T-helper 9 cell (primary cell): ENCODE measurements at places on chromosomes 5 and 9.

GRCh38 chr5:173973616-173973969, 15.4 kb upstream of the C5orf47 start:
- DNase-seq: no peak

GRCh38 chr5:81819556-81820317, 68.8 kb upstream of the SSBP2 start:
- DNase-seq: no peak

- DNase-seq: no peak
Measured at GRCh38 chr5:6726006-6726405, 12.8 kb downstream of the TENT4A start.

DNA sequence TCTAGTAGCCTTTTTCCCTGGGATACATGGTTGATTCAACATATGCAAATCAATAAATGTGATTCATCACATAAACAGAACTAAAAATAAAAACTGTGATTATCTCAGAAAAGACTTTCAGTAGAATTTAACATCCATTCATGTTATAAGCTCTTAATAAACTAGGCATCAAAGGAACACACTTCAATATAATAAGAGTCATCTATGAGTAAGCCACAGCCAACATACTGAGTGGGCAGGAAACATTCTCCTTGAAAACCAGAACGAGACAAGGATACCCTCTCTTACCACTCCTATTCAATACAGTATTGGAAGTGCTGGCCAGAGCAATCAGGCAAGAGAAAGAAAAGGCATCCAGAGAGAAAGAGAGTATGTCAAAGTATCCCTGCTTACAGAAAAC, 239.9 kb downstream of the ATPSCKMT start:
- DNase-seq: no peak

DNA sequence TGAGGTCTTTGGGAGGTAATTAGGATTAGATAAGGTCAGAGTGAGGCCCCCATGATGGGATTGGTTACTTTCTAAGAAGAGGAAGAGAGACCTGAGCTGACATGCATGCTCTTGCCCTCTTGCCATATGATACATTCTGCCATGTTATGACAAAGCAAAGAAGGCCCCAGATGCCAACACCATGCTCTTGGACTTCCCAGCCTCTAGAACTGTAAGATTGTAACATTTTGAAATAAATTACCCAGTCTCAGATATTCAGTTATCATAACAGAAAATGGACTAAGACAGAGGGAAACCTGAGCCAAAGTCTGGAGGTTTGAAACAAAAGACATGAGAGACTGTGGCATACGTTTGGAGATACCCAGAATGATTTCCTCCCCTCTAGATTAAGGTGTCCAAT, 318.6 kb downstream of the ARHGEF28 start:
- DNase-seq: no peak

GRCh38 chr5:151480384-151481293, 33.2 kb downstream of the SLC36A1 start:
- DNase-seq: no peak

DNA sequence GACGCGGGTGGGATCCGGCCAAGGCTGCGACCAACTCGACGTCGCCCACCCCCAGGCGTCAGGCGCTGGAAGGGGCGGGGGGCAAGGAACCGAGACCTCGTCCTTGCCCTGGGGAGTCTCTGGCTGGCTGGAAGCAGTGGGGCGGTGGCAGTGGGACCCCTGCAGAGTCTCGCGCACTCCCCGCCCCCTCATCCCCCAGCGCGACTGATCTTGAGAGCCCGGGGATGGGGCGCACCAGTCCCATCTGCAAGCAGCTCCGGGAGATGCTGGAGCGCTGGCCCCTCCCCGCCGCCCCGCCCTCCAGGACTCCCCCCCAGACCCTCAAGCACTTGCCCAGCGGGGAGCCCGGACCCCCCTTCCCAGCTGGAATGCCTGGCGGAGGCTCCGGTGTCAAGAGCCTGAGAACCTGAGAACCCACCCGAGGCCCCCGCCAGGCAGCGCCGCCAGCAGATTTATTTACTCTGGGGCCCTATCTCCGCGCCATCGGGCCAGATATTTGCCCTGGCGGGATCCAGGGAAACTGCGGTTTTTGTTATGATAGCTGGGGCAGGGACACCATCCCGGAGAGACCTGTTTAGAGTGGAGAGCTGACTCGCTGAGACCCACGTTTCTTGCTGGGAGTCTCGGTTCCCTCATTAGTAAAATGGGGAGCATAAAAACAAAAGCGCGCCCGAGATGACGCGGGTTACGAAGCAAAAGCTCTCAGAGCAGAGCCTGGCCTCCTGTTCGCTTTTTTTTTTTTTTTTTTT, 1.2 kb downstream of the PRRT1B start:
- DNase-seq: no peak

- no peak for DNase-seq
Measured at GRCh38 chr9:134375430-134376385, 49.5 kb downstream of the RXRA start.

- DNase-seq: no peak
Measured at GRCh38 chr9:120080849-120081248, 499.1 kb downstream of the CDK5RAP2 start.

DNA sequence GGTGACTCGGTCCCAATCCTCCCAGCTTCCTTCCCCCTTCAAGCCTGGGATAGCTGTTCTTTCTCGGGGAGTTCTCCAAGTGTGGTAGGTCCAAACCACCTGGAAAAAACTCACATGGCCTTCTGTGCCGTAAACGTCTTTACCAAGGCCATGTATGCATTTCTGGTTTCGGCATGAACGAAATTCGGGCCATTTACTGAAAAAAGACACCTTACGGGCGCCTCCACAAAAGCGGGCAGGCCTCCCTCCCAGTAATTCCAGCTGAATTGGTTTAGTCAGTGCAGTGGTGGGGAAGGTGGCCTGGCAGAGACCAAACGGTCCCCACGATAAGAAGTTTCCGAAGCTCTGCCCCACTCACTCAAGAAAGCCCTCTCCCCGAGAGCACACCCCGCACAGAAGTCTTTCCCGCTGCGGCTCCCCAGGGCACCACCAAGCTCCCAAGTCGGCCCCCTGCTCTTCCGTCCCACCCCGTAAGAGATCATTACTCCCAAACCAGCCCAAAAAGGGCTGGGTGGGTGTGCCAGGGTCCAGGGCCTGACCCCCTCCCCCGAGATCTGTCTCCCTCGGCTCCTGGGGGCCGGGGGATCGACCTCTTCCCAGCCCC, 86.3 kb upstream of the MELK start:
- peak; percentile 10 for DNase-seq

DNA sequence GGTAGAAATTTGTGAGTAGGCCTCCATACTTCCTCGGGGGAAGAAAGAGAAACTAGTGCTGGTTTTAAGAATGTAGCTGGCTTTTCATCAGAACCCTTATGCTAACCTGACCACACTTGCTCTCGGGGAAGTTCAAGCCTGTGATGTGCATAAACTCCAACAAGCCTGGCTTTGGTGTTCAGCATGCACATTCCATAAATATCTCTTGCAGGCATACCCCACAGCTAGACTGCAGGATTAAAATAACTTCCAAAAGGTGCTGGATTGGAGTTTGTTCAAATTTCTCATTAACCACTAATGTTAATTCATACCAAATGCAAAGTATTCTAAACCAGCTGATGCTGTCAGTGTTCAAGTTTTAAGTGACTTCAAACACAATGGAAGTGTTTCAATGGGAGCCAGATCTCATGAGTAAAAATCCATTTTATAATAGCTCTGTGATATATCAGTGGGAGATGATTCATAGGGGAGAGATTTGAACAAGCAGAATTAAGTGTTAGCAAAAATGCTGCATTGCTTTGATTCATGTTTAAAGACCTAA, 79.4 kb downstream of the NPR3 start:
- no peak for DNase-seq

GRCh38 chr5:59893429-59894227, at the start of gene PDE4D:
PDE4D (minus strand) TSS chr5:59893726.
- no peak for DNase-seq
